Muscle of leg (tissue), 16 donors: ENCODE measurements at places on chromosomes 16 and 17. TPM values are rescaled to one million over a fixed set of nuclear protein-coding genes. Genes with fewer than 3 reads are reported as not detected.
A peak's percentile ranks its signal among the peaks of the same experiment; 100 is the strongest.

The LRRC75A gene
- total RNA-seq = 7.5 TPM

DNA sequence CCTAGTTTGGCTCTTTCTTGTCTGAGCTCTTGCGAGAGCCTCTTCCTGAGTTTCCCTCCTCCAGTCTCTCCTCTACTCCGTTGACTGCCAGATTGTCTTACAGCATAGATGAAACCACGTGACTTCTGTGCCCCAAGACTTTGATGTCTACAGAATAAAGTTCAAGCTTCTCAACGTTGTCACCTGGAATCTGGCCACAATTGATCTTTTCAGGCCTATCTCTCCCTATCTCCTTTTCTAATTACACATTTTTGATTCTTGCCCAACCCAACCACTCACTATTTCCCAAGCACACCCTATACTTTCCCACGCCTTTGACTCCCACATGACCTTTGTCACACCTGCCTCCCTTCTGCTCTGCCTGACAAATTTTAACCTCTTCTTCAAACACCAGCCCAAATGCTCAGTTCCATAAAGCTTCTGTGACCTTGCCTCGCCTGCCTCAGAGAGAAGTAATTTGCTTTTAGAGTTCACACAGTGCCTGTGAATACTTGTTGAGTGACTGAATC is 52.4 kb upstream of the PMFBP1 start:
- no peak for DNase-seq

The UNC119 gene
- 17.6 TPM for total RNA-seq

The ABCA6 gene
- 24.3 TPM for total RNA-seq

DNA sequence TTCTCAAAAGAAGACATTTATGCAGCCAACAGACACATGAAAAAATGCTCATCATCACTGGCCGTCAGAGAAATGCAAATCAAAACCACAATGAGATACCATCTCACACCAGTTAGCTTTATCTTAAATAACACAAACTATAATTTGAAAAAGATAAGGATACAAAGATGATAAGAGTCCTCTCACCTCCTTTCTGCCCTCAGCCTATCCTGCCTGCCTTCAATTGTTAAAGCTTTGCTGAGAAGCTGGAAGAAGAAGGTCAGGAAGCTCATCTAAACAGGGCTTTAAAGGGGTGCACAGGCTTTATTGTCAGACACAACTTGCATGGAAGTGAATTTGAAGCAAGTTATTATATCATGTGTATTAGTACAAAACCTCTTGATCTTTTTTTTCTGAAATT is 676.3 kb upstream of the GOT2 start:
- DNase-seq = no peak

- no peak for DNase-seq
Observed at GRCh38 chr16:51374346-51374745, 223.3 kb upstream of the SALL1 start.

The KRTAP3-2 gene
- total RNA-seq = 0.18 TPM

DNA sequence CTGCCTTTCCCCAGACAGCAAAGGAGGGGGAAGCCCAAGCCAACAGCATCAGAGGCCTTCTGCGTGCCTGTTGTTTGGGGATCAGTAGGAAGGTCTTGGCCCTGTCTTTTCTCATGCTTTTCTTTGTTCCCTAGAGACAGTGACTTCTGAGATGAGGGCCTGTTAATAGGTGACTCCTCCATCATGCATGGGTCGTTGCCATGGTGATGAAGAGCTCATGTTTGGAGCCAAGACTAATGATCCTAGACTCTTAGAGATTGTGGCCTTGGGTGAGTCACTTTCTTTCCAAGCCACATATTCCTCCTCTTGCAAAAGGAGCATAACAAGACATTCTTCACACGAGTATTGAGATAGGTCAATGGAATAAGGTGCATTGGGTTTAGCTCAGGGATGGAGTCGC is 201.1 kb upstream of the ASIC2 start:
- DNase-seq = peak; percentile 6

The FBXO31 gene
- total RNA-seq = 21.5 TPM

- DNase-seq = no peak
Observed at GRCh38 chr17:47999582-47999981, 28.7 kb downstream of the CDK5RAP3 start.

The NPIPB6 gene
- total RNA-seq = 2.0 TPM

- DNase-seq = no peak
Observed at GRCh38 chr17:81428516-81428915, 33.3 kb downstream of the BAHCC1 start.

DNA sequence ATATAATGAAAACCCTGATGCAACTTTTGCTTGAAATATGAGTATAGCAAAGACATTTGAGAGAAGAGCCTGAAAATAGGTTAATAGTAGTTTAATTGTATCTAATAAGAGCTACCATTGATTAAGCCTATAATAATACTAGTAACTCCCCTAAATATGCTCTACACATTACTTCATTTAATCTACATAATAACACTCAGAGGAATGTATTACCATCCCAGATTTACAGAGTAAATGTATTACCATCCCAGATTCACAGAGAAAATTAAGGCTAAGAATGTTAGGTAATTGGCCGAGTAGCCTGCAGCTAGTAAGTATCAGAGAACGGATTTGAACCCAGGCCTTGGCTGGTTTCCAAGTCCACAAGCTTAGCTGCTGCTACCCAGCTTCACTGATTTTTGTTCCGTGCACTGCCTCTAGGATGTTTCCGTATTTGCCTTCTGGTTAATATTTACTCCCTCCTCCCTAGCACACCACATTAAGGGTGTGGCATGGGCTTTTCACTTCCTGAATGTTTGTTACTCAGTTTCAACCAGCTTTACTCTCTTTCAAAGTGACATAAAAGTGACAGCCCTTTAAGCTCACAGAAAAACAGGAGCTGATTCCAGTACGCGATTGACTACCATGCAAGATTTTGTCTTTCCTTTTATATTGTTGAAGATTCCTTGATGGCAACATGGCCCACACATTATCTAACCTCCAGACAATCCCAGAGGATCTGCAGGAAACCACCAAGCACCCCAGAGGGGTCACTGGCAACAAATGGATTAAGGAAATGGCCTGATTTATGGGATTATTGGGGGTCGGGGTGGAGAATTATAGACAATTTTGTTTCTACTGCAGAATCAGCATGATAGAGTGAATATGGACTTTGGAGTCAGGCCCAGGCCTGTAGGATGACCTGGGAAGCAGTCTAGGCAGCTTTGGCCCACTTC is 26.7 kb upstream of the TOX3 start:
- DNase-seq = no peak

The TSPAN10 gene
- total RNA-seq = 0.53 TPM

DNA sequence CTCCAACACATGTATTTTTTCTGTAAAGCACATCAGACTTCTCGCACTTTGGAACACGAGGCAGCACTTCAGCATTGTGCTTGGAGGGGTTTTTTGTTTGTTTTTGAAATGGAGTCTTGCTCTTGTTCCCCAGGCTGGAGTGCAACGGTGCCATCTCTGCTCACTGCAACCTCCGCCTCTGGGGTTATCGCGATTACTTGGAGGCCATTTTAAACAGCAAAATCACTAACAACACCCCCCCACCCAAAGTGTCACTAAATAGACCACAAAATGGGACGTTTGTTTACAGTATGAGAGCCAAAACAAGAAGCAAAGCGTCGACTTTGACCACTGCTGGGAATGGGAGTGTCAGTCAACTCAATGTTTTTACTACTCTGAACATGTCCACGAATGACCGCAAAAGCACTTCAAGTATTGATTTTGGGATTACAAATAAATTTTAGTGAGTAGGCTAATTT is 9.0 kb upstream of the C16orf87 start:
- no peak for DNase-seq

- no peak for DNase-seq
Observed at GRCh38 chr16:27698266-27698665, 148.3 kb downstream of the KATNIP start.
